Stomach (tissue), 19 donors: ENCODE measurements at places on chromosomes 1 and 21. TPM values are rescaled to one million over a fixed set of nuclear protein-coding genes. Genes with fewer than 3 reads are reported as not detected.
A peak's percentile ranks its signal among the peaks of the same experiment; 100 is the strongest.

Gene GPR89B
- 43.1 TPM for total RNA-seq

DNA sequence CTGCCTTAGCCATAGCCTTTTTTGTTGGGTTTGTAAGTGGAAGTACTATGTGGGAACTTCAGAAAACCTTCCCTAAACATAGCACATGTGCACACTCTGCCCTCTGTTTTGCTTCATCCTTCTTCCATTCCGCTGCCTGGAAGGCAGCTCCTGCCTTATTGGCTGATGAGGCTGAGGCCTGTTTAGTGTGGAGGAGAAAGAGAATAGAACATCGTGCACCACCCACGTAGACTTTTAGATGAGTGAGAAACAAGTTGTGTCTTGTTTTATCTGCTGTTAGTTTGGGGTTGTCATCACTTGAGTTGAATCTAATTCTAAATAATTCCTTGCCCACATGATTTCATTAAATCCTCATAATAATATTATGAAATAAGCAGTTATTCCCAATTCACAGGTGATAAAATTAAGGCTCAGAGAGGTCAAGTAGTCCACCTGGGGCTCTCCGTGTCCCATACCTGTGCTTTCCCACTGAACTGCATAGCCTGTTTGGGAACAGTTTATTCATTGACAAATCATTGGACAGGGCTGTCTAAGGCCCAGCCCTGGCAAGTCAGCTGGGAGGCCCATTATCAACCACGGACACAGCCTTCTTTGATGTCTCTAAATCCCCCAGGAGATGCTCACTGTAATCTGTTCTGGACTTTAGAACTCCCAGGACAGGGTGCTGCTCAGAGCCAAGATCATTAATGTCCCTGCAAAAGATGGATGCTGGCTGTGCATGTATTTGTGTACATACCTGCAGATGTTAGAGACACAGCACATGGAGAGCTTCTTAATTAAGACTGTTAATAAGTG is 93.0 kb downstream of the ABCA4 start:
- DNase-seq: no peak

Gene DMBX1
- total RNA-seq: not detected

DNA sequence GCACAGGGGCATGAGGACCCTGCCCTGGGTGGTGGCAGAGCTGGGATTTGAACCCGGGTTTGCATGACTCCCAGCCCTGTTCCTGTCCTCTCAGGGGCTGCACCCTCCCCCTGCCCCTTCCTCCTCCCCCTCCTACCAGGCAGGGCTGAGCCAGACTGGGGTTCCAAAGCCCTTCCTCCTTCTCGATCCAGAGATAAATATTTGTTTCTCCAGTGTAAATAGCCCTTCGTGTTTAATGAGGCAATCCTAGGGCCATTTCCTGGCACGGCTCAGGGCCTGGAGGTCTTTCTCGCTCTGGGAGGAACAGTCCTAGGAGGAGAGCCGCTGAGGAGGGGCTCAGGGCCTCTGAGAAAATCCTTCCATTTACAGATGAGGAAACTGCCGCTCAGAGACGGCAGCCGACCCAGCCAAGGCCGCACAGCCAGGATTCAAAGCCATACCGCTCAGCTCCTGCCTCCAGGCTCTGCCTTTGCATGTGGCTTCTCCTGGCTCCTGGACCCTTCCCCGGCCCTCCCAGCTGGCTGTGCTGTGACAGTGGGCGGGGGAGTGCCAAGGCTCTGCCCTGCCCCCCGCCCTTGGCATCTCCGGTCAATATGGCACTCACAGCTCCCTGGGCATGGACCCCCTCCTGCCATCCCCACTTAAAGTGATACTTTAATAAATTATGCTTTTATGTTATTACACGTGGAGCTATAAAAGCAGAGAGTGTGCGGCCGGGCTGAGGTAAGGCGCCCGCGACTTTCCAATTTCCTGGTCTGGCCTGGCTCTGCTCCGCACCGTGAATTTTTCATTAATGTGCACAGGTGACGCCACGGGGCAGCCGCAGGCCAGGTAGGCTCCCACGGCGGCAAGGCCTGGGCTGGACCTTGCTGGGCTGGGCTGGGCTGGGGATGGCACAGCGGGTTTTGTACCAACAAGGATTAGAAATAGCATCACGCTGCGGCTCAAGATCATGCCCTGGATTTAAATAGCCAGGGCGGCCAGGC is 114.7 kb upstream of the WNT4 start:
- DNase-seq: peak; percentile 75

- DNase-seq: no peak
Measured at GRCh38 chr1:229013981-229014380, 256.9 kb upstream of the RAB4A start.

DNA sequence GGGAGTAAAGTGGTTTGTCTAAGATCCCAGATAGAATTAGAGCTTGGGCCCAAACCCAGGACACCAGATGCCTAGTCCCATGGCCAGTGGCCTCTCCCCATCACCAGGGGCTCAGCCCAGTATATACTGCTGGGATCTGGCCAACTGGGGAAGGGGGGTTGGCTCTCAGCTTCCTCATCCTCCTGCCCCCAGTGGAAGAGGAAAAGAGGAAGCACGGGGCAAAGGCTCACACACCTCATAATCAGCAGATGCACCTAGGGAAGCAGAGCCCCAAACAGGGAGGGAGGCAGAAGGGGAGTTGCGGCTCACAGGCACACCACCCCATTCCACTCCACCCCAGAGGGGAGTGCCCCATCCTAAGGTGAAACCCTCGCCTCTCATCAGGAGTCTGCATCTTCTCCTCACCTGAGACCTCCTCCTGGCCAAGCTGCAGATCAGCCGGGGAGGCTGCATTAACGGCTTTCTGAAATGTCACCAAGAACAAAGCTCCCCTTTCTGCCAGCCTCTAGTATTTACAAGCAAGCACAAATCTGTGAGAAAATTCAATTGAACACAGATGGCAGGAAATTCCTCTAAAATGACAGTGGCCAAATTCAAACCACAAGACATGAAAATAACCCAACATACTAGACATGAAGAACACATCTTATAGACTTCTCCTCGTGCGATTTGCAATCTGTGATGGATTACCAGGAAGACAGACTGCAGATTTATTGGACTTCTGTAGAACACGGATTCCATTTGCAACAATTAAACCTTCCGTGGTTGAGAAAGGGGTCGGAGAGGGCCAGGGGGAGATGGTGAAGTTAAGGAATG is 82.8 kb downstream of the GLIS1 start:
- no peak for DNase-seq

Gene ERICH3
- total RNA-seq: not detected

Gene CYP4A11
- not detected for total RNA-seq

- DNase-seq: peak; percentile 45
Measured at GRCh38 chr1:56527548-56528302, 51.6 kb downstream of the PLPP3 start.
